ENCODE measurements at places on chromosomes 12 and 14.

DNA sequence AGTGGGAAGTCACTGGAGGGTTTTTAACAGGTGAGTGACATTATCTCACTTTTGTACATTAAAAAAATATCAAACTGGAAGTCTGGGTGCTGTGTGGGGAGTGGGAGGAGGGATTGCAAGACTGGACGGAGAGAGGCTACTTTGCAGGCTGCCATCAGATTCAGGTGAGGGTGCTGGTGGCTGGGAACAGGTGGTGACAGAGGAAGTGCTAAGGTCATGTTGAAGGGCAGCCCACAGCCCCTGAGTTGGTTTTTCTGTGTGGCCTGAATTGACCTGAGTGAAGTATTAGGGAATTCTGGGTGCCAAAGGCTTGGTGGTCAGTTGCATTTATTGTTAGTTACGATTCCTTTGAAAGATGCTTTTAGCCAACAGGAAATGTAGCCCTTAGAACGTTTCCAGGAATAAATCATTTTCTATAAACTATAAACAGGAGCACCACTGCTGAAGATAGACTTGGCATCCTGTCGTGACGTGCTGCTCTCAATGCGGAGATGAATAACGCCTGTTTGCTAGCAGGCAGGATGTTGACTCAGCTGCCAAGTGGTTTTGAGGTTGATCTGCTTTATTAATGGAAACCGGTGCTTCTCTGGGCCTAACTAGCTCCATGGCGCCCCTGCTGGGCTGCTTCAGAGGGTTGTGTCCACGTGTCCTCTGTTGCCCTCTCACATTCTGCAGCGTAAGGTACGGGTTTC is 707.5 kb upstream of the TMEM132C start:
- DNase-seq, result peak; percentile 33

- no peak for DNase-seq
Observed at GRCh38 chr14:61516118-61516743, 179.1 kb upstream of the HIF1A start.

DNA sequence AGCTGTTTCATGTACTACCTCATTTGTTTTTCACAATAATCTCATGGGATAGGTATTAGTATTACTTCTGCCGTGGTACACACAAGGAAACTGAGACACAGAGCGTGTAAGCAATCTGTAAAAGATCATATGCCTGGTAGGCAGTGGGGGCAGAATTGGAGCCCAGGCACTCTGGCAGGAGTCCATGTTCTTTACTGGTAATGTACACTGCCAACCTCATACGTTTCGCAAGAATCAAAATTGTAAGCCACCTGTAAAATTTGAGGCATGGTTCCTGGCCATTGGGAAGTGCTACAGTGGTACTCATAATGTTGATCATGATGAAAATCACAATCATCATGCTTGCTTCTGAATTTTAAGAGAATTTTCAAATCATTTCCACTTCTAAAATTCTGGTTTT is 40.7 kb downstream of the TMTC1 start:
- DNase-seq, result no peak

DNA sequence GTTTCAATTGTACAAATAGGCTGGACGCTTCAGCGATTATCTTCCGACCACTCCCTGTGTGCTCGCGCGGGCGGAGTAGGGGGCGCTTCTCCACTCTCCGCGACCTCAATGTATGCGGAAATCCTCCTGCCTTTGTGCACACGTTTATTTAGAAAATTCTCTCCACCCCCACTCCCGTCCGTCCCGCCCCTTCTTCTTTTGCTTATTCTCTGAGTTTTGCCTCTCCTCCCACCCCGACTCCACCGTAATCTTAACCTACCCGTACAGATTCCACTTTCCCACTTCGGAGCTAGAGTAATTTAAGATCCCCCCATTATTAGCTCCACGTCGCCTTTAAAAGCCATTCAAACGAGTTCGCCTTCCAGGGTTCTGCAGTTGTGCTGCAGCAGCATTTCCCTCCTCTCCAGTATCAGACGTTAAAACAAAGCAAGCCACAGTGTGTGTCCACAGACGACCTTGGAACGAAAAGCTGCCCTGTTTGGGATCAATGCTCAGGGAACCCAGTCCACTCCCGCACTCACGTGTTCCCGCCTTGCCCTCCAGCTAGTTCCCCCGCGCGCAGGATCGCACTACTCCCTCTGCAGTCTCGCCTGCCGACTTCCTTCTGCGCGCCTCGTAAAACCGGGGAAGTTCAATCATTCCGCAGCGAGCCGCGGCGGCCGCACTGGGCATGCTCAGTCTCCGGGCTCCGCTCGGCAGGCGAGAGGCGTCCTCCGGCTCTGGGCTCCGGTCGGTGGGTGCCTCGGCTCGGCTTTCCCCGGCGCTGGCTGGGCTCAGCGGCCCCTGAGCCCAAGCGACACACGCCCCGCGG is at the start of gene ANO6:
ANO6 (plus strand) TSS at position 677 of the 811 bp plus-strand sequence. CDS start 227 bp downstream, outside the sequence.
- DNase-seq, result peak; percentile 81

GRCh38 chr12:67893022-67893580 is 96.1 kb upstream of the IFNG-AS1 start:
- no peak for DNase-seq

DNA sequence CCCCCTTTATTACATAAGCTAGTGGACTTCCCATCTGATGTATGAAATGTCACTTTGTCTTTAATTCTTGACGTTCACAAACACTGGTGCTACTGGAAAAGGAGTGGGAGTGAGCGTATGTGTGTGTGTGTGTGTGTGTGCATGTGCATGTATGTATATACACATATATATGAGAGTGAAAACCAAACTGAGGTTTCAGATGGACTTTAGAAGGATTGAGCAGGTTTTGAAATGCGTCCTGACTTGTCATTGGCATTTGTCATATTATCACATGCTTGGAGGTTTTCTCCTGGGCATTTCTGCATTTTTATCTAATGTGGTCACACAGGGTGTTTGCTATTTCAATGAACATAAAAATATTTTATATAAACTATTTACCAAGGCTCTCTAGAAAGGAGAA is 1085.9 kb downstream of the BCL11B start:
- no peak for DNase-seq

GRCh38 chr12:82833481-82833880 is 146.8 kb downstream of the TMTC2 start:
- DNase-seq, result no peak

GRCh38 chr12:48758186-48758585 is 30.7 kb downstream of the ADCY6 start:
- no peak for DNase-seq

GRCh38 chr12:5466521-5466960 is 34.6 kb downstream of the NTF3 start:
- DNase-seq, result no peak

Measured in stimulated activated CD4-positive, alpha-beta T cell treated with anti-CD3 and anti-CD28 coated beads, Interleukin-12 subunit alpha, Interleukin-12 subunit beta, amount 100 ng/mL, for 4 hours (primary cell).